H7 (cell line): ENCODE measurements at places on chromosomes 16 and 17.

DNA sequence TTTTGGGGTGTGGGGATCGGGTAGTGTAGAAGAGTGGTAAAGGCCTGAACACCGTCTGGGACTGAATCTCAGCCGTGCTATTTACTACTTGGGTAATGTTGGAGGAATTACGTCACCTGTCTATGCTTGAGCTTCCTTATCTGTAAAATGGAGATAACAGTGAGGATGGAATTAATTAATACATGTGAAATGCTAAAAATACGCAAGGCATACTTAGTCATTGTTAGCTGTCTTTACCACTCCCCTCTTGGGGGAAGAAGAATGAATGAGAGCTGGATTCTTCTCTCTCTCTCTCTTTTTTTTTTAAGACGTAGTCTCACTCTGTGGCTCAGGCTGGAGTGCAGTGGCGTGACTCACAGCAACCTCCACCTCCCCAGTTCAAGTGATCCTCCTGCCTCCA is 41.1 kb upstream of the TANGO6 start:
- DNase-seq, result no peak

GRCh38 chr16:88582912-88583575 is 12.8 kb downstream of the ZC3H18 start:
- no peak for DNase-seq

DNA sequence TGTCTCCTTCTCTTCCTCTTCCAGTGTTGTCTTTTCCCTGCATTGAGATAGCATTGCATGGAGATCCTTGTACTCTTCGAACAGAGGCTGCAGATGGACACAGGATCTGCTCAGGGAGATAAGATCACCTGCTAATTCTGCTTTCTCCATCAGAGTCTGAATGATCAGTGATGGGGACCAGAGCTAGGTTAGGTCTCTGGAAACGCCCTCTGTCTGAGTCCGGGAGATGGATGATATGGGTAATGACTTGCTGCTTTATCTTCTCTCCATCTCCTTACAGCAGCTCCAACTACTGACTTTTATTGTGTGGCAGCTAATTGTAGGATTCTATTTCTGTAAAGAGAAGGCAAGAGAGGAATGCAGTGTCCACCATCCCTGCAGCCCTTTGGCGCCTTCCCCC is 435.6 kb downstream of the WWOX start:
- no peak for DNase-seq

GRCh38 chr17:34171245-34171818 is 83.8 kb upstream of the CCL2 start:
- peak; percentile 48 for DNase-seq

- no peak for DNase-seq
These were observed 152.9 kb upstream of the C16orf82 start for GRCh38 chr16:26913851-26914250.

GRCh38 chr17:7476951-7477350 is 2.5 kb downstream of the ZBTB4 start:
- no peak for DNase-seq

- DNase-seq, result no peak
These were observed 127.7 kb downstream of the XYLT1 start for GRCh38 chr16:17343028-17343427.

DNA sequence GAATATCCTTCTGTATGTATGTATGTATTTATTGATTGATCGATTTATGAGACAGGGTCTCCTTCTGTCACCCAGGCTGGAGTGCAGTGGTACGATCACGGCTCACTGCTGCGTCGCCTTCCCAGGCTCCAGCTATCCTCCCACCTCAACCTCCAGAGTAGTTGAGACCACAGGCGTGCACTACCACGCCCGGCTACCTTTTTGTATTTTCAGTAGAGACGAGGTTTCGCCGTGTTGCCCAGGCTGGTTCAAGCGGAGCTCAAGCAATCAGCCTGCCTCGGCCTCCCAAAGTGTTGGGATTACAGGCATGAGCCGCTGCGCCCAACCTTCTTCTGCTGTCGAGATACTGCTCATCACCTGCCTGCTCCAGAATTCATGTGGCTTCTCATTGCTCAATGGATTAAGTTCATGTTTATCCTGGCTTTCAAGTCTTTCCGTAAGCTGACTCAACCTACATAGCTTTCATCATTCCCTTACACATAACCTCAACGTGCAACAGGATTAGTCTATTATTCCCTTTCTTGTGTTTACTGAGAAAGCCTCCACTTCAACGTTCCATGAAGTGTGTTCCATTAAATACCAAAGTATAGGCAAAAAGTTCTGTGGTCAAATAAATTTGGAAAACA is 13.6 kb downstream of the TAC4 start:
- DNase-seq, result no peak

GRCh38 chr16:47715442-47716083 is 254.4 kb downstream of the PHKB start:
- no peak for DNase-seq

GRCh38 chr16:27314161-27314723 is 468 bp downstream of the IL4R start:
- no peak for DNase-seq

DNA sequence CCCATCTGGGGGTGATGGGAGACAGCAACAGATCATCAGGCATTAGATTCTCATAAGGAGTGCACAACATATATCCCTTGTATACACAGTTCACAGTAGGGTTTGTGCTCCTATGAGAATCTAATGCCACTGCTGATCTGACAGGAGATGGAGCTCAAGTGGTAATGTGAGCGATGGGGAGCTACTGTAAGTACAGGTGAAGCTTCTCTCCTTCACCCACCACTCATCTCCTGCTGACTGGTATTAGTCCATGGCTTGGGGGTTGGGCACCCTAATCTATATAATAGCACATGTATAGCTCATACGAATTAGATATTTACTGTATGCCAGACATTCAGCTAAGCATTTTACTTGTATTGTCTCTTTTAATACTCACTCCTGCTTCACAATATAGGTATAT is 101.7 kb downstream of the MAP2K6 start:
- DNase-seq, result no peak

GRCh38 chr17:246851-247421 is 65.5 kb upstream of the DOC2B start:
- no peak for DNase-seq

DNA sequence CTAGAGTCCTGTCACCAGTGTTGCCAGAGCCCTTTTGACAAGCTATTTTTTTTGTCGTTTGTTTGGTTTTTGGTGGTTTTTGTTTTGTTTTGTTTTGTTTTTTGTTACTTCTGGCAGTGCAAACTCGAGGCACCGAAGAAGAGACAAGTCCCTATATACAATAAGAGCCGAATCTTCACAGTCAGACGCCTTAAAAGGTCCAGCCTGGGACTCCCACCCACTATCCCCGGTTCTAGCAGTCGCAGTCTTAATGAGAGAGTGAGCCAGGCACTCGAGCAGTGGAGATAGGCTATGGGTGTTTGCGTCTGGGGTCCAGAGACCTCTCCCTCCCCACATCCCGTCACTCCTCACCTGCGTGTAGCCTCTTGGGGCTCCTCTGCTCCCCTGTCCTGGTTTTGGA is 1.9 kb downstream of the OR1F1 start:
- DNase-seq, result no peak

DNA sequence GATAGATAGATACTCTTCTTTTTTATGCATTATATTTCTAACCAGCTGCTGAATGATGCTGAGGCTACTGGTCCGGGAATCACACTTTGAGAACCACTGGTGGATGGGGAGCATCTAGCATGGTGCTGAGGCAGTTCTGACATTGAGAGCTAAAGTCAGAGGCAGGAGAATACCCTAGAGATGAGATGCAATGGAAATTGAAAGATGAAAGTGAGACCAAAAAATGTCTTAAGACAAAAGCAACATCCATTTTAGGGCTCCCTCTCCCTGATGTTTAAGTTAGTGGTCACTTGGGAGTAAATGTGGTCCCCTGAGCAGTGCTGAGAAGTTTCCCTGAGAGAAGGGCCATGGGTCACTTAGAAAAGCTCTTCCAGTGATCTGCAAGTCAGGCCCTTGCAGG is 6.8 kb downstream of the PCTP start:
- no peak for DNase-seq

DNA sequence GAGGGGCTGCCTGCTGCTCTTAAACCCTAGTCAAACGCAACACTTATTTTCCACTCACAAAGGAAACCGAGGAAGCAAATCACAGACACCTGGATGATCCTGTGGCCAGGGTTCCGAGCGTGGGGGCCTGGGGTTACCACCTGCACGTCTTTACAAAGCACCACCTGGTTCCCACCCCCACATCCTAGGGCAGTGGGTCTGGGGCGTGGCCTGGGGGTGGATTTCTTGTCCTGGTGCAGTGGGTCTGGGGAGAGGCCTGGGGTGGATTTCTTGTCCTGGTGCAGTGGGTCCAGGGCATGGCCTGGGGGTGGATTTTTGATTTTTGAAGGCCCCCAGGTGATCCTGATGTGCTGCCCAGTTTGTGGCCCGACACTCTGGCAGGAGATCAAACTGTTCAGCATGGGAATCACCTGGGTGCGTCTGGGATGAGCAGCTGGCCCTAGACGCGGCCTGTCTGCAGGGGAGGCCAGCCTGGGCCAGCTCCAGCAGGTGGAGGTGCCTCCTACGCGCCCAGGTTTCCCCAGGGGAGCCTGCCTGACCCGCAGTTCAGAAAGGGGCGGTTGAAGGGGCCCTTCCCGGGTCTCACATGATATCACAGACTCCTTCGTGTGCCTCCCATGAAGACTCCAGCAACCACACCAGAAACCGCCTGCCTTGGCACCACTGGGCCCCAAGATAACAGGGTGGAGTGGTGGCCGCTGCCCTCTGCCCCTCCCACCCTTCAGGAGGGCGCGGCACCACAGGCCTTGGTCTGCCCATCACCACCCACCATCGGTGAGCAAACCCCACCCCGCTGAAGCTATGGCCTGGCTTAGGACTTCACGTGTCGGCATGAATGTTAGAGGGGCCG is 6.3 kb downstream of the HAGH start:
- DNase-seq, result no peak

- peak; percentile 76 for DNase-seq
These were observed 37.7 kb downstream of the DUSP14 start for GRCh38 chr17:37527249-37527851.

- no peak for DNase-seq
These were observed 12.0 kb downstream of the PGS1 start for GRCh38 chr17:78390241-78391050.

DNA sequence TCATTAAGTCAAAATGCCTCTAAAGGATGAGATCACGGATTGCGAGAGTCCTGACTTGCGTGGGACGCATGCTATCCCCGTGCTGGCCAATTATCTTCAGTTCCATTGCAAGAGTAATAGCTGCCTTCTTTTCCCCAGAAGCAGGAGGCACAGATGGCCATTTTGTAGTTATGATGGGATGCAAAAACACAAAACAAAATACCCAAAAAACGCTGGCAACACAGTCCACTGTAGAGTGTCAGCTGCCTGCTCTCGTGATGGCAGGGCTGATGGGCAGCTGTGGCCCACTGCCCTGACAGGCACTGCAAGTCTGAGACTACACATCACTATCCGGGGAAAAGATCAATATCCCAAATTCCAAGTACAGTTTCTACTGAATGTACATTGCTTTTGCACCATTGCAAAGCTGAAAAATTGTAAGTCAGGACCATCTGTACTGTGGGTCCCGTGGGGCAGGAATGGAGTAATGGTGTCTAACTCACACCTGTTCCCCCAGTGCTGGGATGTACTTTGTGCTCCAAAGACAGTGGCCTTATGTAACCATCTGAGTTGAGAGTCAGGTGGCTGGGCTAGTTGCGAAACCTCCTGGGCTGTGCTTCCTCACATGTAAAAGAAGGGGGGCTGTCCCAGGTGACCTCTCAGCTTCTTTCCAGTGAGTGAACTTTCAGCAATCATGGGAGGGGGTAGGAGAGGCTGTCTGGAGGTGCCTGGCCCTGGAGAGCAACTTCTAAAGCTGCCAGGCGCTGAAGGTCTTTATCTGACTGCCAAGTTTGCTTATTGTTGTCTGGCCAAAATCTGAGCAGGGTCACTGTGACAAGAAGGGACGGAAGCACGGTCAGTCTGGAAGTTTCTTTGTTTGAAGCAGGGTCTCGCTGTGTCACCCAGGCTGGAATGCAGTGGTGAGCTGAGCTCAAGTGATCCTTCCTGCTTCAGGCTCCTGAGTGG is 4.7 kb downstream of the SLC47A1 start:
- DNase-seq, result no peak

DNA sequence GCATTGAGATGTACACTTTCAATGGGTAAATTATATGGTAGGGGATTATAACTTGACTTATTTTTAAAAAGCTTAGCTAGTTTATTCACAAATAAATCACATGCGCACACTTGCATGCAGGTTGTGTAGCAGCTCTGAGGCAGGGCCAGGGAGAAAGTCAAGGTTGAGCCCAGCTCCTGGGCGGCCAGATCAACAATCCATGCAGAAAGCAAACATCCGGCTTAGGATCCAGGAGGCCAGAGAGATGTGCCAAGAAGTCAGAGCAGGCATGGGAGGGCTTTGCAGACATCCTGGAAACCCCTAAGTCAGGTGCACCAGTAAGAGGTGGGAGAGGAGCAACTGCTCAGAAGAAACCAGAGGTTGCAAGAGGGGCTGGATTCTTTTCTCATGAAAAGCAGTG is 186.5 kb downstream of the AXIN2 start:
- DNase-seq, result no peak

DNA sequence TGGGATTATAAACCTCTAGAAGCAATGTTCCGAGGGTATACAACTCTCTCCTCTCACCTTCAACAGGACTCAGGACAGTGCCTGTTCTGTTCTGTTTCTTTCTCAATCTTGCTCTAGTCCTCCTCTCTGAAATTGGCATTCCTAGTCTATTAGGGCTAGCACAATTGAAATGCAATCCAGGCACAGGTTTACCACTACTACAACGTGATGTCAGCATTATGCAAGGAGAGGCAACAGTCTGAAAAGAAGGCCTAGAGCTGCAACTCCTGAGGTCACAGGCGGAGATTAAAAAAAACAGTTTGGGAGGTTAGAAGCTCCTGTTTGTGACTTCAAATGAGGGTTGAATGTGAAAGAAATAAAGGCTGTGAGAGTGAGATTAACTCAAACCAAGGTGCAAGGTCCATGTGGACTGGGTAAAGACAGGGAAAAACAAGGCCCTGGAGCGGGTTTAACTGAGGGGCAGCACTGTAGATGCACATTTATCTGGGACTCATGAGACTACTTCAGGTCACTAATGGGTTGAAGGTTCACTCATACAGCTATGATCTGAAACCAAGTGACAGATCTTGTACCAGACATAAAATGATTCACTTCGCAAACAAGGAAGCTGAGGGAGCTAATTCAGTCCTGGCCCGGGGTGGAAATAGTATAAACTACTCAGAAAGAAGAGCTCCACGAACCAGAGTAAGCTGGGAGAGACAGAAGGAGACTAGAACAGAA is 16.8 kb downstream of the AMFR start:
- no peak for DNase-seq

- no peak for DNase-seq
These were observed 13.4 kb downstream of the ITPRIPL2 start for GRCh38 chr16:19127205-19127604.

DNA sequence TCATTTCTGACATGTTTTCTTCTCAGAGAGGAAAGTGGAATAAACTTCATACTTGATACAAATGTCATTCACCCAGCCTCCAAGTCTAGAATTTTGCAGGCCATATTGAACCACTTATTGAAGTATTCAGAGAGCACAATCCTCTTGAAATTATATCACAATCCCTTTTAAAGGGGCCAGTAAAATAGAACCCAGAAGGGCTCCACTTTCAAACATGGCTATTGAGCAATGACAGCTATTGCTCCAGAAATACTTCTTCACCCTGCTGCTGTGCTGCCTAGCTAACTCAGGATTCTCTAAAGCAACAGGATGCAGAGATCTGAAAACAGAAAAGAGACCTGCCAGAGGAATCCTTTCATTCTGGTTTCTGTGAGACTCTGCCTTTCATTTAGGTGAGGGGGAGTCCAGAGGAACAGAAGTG is 275.0 kb upstream of the CDH5 start:
- no peak for DNase-seq

GRCh38 chr16:66953462-66954096 is 7.5 kb upstream of the CES3 start:
- DNase-seq, result no peak
